CD4-positive, alpha-beta T cell treated with Interleukin-4 for 1 hour (primary cell): ENCODE measurements at places on chromosomes 6 and 20.

DNA sequence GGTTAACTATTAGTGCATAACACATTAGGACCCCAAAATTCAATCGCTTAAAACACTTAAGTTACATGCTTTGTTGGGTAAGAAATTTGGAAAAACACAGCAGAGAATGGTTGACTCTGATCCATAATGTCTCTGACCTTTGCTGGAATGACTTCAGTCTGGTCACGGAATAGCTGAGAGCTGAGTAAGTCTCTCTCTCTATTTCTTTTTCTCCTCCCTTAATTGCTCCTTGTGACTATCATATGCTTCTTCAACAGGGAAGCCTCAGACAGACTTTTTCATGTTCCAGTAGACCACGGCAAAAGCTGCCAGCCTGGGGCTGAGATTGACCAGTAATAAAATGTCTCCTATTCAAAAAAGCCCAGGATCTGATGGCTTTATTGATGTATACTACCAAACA is 4.8 kb downstream of the OR12D1 start:
- no peak for DNase-seq

DNA sequence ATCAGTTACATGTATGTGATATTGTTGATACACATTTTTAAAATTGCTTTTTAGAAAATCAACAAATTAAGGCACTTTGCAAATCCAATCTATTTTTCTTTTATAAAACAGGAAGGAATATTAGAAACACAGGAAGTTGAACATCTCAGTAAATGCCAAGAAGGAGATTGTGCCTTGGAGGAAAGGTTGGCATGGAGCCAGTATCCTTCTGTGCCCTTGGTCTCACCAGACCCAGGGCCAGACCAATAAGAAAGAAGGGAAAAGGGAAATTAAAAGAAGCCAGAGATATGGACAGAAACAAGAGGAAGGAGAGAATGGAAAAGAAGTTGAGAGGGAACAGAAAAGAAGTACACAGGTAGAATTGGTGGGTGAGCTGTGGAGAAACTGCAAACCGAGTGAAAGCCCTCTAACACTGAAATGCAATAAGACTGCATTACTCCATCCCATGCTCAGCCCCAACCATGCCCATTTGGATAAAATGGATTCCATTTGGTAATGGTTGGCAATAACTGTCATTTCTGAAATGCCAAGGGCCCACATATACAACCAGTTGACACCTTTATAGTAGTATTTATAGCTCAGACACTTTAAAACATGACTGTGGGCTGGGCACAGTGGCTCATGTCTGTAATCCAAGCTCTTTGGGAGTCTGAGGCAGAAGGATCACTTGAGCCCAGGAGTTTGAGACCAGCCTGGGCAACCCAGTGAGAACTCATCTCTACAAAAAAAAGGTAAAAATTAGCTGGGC is 133.8 kb downstream of the GMPR start:
- DNase-seq: no peak

GRCh38 chr6:162999575-163000285 is 272.0 kb downstream of the PACRG start:
- DNase-seq: no peak

GRCh38 chr6:149045404-149045803 is 272.1 kb upstream of the TAB2 start:
- peak; percentile 18 for DNase-seq

- no peak for DNase-seq
These were observed 81.9 kb upstream of the IYD start for GRCh38 chr6:150286912-150287311.

DNA sequence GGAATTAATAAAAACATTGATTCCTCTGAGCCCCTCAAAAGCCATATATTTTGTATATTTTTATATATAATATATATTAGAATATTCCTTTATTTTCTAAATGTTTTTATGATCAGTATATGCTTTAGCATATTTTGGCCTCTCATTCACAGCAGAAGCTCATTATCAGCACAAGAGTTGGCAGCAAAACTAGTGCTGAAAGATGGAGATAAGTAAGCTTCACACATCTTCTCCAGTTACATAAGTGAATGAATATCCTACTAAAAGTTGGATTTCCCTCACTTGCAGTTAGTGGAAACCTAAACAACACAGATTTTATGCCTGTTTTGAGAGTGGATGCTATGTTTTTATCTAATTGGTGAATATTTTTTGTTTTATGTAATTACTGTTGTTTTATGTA is 1303.8 kb upstream of the ADGRB3 start:
- no peak for DNase-seq

DNA sequence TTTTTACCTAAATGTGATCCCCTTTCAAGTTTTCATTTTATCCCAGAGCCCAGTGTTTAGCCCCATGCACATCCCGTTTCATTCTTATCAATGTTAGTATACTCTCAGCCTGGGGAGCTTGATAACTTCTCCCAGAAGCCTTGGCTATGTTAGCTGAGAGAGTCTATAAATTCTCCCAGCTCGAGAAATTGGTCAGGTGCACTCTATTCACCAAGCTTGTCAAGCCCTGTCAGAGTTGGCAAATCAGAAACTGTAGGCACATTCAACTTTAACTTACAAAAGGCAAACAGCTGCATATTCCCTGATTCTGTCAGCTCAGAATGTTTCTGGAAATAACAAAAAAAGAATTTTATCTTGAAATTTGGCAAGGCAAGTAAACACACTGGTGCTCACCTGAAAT is 62.2 kb upstream of the IMPG1 start:
- DNase-seq: no peak

DNA sequence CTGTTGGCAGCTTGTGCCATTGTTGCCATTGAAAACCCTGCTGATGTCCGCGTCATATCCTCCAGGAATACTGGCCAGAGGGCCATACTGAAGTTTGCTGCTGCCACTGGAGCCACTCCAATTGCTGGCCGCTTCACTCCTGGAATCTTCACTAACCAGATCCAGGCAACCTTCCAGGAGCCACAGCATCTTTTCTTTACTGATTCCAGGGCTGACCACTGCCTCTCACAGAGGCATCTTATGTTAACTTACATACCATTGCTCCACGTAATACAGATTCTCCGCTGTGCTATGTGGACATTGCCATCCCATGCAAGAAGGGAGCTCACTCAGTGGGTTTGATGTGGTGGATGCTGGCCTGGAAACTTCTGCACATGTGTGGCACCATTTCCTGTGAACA is 221.8 kb upstream of the FAM83B start:
- DNase-seq: no peak

GRCh38 chr6:106648651-106649308 is 19.4 kb downstream of the QRSL1 start:
- DNase-seq: no peak

DNA sequence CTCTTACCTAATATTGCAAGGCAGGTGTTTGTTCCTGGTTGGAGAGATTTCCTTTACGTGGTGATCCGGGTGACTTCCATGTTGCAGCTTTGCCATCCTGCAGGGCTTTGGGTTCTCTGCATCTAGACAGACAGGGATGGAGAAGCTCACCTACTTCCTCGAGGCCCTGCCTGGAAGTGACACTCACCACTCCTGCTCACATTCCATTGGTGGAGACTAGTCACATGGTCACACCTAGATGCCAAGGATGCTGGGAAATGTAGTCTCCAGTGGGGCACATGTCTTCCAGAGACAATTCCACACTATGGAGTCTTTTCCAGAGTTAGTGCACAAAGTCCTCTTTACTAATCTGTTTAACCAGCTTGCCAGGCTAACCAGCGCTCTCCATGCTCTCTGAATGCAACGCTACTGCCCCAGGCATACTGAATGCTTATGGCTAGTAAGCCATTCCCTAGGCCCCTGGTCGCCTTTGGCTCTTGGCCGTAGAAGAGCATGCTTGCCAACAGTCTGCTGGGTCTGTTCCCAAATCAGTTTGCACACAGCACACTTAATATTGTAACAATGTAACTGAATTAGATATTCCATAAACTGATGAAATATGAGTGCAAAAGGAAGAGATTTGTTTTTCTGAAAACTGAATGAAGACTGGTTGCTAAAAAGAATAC is 6.7 kb upstream of the KCNK15 start:
- peak; percentile 54 for DNase-seq

GRCh38 chr20:49747707-49748524 is 34.2 kb upstream of the B4GALT5 start:
- no peak for DNase-seq

DNA sequence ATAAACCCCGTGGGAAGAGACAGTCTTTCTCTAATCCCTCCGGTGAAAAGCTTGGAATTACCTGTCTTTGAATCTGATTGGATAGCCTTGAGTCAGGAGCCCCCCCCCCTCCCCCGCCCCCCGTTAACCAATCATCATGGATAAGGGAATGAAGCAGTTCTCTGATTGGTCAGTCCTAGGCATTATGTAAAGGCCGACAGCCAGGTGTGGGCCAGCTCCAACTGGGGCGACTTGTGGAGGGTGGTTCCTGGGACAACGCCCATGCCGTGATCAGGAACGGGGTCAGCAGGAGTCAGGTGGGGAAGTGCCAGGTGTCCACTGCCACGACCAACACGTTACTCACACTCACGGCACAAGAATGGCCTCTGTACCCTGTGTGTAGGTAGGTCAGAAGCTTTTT is 406.8 kb upstream of the SULF2 start:
- no peak for DNase-seq

- no peak for DNase-seq
These were observed 408.4 kb upstream of the FLRT3 start for GRCh38 chr20:14745830-14746229.

DNA sequence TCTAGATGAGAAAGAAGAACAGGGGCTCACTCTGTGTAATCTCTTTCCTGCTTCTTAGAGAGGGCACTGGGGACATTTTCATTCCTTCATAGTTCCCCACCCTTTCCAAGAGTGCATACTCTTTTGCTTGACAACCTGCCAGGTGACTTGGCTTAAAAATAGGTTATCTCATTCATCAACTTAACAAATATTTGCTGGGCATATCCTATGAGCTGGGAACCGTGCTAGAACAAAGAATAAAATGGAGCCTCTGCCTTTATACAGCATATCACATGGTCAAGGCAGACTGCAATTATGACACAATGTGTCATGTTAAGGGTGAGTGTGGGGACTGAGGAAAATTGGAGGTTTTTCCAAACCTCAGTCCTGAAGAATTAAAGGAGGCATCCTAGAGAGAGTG is 209.8 kb upstream of the FOXA2 start:
- no peak for DNase-seq

- peak; percentile 68 for DNase-seq
These were observed 887 bp downstream of the GABBR1 start for GRCh38 chr6:29631860-29632731.

- no peak for DNase-seq
These were observed 47.3 kb downstream of the KLHL31 start for GRCh38 chr6:53618219-53618618.

GRCh38 chr6:7198833-7199800 is 91.4 kb downstream of the RREB1 start:
- DNase-seq: no peak

GRCh38 chr20:58038123-58038654 is 190.3 kb downstream of the ANKRD60 start:
- DNase-seq: no peak

- no peak for DNase-seq
These were observed 68.8 kb downstream of the JAG1 start for GRCh38 chr20:10604865-10605440.

- DNase-seq: no peak
These were observed 36.7 kb downstream of the STX11 start for GRCh38 chr6:144186817-144187625.

- DNase-seq: no peak
These were observed 394.5 kb downstream of the CDC5L start for GRCh38 chr6:44781912-44782597.

- DNase-seq: no peak
These were observed 671 bp downstream of the EFHC1 start for GRCh38 chr6:52420668-52421358.

GRCh38 chr6:37155394-37156312 is 14.3 kb upstream of the PIM1 start:
- DNase-seq: peak; percentile 60

GRCh38 chr20:46031701-46032254 is 2.8 kb downstream of the SLC12A5 start:
- DNase-seq: no peak

DNA sequence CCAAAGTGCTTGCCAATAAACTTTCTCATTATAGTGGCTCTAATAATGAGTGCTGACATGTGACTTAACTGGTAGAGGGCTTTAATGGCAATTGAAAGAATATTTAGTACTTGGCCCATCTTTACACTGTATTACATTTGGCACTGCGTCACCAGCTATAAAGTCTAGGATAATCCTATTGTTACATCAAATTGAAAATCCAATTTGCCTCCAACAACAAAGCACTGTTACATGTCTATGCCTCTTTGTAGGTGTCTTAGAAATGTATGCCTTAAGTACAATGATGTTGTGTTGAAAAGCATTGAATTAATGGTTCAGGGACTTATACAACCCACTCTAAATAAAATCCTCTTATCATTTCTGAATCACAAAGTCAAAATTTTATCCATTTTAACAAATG is 420.4 kb upstream of the JAG1 start:
- no peak for DNase-seq

DNA sequence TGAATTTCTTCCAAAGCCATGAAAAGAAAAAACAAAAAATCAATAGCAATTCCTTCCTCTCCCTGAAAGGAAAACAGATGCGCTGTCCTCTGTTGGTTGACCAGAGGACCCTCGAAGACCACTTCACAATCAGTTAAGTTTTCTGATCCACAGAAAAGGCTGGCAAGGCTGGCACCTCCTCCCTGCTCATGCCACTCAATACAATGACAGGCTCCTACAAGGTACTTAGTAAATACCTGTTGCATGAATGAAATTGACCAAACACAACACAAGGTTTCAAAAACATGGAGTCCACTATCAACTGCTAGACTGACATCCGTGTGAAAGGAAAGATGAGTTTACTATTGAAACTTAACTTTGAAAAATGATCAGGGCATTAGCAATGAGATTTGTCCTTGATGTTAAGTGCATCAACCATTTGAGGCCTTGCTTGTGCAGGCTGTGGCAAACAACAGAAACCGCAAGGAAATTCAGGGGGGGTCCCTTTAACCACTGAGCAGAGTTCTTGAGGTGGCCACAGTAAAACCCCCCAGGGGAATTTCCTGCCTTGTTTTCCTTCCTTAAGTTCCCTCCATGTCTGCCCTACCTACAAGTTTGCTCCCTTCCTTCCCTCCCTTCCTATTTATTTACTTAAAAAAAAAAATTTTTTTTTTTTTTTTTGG is 27.9 kb upstream of the RTF2 start:
- peak; percentile 74 for DNase-seq

DNA sequence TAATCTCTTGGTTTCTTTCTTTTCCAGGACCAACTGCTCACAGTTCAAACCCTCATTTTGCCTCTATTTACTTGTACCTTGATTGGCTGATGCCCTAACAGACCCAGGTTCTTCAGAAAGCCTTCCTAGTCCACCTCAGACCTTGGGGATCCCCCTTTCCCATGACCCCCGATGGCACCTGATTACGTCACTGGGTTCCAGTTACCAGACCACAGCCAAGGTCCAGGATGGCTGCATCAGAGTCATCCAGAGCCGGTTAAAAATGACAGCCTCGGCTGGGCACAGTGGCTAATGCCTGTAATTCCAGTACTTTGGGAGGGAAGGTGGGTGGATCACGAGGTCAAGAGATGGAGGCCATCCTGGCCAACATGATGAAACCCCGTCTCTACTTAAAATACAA is 4.5 kb downstream of the HLA-DOA start:
- no peak for DNase-seq

- no peak for DNase-seq
These were observed 3.3 kb upstream of the SGK1 start for GRCh38 chr6:134321246-134321645.
